HCT116 (cell line): ENCODE measurements at places on chromosomes 16 and 17.

DNA sequence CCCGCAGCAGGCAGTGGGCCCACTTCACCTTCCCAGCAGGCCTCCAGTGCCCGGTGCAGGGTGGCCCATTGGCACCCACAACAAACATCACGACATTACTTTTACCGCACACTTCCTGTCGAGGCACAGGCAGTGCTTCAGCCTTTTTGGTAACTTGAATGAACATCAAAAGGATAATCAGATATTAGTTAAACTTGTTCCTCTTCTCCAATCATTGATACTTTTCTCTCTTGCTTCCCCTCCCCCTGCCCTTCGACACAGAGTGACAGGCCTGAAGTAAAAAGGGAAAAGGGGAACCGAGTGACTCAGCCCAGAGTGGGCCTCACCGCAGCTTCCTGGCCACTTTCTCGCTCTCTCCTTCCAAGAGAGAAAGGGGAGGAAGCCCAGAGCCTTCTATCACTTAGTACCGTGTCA is 507.0 kb downstream of the MAF start:
- no peak for DNase-seq

DNA sequence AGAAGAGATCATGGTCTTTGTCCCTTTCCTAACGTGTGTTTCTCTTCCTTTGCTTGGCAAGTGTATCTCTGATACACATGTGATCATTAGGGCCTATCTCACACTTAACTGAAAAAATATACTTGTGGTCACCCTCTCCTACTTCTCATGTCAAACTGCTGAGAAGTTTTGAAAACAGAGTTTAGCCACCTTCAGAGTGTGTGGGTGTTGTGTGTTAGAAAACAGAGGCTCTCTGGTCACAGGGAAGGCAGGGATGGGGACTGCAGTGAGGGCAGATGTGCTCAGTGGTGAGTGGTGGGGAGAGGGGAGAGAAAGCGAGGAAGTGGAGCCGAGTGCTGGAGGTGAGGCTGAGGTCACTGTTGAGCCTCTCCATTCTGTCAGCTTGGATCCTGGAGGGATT is 29.4 kb downstream of the GRB7 start:
- DNase-seq = no peak

DNA sequence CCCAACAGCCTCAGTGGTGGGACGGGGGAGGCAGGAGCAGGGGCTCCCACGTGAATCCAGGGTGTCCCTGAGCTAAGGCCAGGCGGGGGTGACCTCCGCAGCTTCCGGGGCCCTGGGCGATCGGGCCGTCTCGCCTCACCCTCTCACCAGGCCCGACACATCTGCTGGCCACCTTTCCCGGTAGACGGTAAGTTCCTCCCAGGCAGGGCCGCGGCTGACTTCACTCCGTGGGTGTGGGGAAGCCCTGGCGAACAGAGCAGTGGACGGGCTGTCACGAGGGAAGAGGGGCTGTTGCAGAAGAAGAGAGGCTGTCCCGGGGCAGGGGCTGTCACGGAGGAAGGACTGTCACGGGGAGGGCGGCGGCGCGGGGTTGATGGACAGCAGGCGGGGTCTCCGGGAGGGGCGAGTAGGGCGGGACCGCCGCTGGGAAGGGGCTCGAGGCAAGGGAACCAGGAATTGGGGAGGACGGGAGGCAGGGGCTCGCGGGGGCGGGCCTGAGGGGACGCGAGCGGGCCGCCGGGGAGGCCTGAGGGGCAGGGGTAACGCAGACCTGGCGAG is 498 bp downstream of the PKMYT1 start:
- no peak for DNase-seq

DNA sequence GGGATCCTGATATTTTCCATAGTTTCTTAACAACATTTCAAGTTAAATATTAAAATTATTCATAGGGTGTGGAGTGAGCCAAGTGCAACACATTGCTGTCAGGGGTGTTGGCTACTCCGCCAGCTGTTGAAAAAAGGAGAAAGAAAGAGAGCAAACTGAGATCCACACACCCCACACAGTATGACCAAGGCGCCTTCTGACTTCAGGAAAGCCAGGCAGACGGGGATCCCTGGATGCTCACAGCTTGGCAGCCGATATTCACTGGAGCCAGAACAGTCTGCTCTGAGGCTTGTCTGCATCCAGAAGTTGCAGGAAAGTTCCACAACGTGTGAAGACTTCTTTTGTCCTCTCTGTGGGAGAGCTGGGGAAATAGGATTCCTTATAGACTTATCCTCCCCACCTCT is 9.3 kb downstream of the CHD9NB start:
- no peak for DNase-seq

- no peak for DNase-seq
Measured at GRCh38 chr16:49588729-49589384, 215.3 kb downstream of the C16orf78 start.
